ENCODE measurements at places on chromosomes 5 and 9. TPM values are rescaled to one million over a fixed set of nuclear protein-coding genes. Genes with fewer than 3 reads are reported as not detected.

The WNT8A gene
- total RNA-seq: not detected

The GRXCR2 gene
- not detected for total RNA-seq

The SH2D3C gene
- 15.0 TPM for total RNA-seq

The NFX1 gene
- total RNA-seq: 49.5 TPM

The IFNA21 gene
- not detected for total RNA-seq

The SUSD3 gene
- 3.5 TPM for total RNA-seq

The FCN2 gene
- total RNA-seq: 0.74 TPM

The MLANA gene
- total RNA-seq: not detected

The HAVCR2 gene
- total RNA-seq: 9.3 TPM

The THBS4 gene
- total RNA-seq: 24.2 TPM

The DOCK2 gene
- 14.3 TPM for total RNA-seq

GRCh38 chr9:88604836-88605511, 70.0 kb downstream of the NXNL2 start:
- no peak for DNase-seq

DNA sequence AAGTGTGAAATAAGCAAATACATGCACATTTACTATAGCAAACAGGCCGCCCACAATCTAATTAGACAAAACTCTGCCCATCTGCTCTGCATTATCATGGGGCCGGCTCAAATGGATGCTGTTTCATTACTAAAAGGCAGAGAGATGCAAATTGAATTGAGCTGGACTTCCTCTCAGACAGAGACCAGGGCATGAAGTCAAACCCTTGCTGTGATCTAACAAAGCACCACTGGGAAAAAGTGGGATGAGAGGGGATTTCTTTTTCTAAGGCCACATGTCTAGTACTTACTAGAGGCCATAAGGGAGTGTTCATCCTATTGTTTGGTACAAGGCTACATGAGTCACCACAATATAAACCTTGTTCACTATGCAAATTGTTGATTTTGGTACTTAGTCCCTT, 614.7 kb downstream of the ISL1 start:
- no peak for DNase-seq

GRCh38 chr5:172905346-172906140, 53.7 kb upstream of the RPL26L1 start:
- peak; percentile 82 for DNase-seq

DNA sequence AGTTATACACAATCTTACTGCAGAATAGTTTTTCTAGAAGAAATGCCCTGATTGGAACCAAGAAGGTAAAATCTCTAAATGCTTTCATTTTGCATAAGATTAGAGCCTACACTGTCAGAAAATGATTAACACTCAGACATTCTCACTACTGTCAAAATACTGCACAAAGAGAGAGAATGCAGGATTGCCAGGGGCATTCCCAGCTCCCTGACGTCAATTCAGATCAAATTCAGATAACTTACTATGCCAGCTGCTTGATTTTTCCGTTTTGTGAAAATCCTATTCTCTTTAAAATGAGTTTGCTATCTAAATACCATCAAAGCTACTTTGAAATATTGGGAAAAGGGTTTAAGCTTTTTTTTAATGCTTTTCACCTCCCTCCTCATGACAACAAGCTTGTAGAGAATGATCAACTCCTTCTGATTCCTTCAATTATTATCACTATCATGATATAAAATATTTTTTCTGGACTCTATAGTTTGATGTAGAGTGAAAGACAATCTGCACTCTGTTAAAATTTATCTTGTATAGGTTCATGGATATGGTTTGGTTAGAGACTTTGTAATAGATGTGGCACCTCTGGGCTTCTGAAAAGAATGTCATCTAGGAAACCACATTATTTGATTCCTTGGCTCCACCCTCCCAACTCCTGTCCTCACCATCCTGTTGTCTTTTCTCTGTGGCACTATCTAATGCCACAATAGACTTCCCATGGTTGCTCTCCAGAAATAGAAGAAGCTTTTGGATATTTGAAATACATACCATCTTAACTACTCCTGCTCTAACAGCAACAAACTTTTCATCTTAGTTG, 407.7 kb downstream of the PDE4D start:
- no peak for DNase-seq

DNA sequence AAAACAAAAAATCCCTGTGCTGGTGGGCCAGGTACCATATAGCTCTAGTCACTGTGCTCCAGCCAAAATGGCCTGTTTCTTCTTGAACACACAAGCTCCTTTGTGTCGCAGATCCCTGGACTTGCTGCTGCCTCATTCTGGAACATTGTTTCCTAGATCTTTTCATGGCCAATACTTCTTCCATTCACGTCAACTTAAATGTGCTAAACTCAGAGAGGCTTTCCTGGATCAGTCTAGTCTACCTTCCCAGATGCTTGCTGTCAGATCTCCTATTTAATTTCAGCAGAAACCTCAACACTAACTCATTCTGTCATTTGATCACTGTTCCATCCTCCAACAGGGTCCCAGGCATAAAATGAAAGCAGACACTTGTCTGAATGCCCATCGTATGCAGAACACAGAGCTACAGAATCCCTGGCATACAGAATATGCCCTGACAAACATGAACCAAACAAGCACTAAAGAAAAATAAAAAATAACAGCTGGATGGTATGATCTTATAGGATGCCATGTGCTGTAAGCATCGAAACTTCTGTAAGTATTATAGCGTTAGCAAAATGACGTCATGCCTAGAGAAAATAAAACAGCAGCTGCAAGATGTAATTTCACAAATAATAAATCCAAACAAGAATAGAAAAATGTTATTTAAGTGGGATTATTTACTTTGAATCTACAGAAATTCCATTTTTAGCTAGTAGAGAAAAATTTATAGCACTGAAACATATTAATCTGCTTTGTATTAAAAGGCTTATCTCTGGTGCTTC, 403.7 kb upstream of the DAP start:
- no peak for DNase-seq

- DNase-seq: no peak
These were observed 30.4 kb downstream of the FEM1C start for GRCh38 chr5:115514220-115514619.

DNA sequence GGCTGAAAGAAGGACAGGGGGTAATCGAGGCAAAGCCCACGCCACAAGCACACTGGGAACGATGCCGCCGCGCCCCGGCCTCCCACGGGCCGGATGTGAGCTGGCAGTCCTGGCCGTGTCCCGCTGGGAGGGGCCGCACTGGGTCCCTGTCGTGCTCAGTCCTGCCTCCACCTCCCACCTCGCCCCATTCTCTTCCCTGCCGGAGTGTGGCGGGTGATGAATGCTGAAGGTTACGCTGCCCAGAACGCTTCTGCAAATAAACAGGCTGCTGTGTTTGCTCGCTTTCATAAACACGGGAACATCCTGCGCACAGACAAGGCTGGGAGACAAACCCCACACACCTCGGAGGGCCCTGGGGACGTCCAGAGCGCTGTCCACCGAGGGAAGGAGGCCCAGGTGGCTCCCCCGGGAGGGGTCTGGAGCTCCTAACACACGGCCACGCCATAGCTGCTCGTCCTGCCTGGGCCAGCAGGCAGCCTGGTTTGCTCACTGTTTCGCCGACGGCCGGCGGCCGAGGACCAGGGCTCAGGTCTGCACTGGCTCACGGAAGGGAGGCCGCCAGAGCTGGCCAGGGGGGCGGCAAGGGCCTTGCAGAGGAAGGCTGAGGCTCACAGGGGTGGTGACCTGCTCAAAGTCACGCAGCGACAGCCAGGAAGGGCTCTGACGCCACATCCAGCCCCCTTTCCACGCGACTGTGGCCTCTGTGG, 2.3 kb downstream of the DNLZ start:
- no peak for DNase-seq

DNA sequence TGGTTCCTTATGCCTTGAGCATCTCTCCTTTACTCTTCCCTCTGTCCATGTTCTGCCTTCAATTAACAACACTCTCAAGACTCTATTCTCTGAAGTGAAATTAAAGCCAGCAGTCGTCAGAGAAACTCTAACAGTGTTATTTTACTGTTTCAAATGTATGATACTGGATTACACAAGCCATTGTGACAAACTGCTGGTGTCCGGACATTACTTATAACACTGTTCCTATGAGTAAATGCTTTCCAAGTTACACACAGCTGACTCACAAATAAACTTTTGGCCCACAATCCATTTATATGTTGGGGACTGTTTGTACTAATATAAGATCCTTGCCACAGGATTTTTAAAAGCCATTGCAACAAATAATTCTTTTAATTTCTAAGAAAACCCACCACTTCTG, 63.2 kb upstream of the GHR start:
- no peak for DNase-seq

DNA sequence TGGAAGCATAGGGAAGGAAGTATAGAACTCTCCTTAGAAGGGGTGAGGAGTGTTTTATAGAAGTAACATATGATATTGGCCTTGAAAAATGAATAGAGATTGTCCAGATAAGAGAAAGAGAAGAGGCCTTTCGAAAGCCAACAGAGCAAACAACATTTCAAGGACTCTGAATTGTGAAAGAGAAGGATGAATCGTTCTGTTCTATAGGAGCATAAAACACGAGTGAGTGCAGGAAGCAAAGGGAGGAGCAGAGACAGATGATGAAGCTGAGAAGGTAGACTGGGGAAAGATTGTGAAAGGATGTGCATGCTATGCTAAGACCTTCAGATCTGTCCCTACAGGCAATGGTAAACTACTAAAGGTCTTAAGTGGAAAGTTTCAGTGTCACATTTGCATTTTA, 271.0 kb downstream of the TMEM161B start:
- DNase-seq: no peak

DNA sequence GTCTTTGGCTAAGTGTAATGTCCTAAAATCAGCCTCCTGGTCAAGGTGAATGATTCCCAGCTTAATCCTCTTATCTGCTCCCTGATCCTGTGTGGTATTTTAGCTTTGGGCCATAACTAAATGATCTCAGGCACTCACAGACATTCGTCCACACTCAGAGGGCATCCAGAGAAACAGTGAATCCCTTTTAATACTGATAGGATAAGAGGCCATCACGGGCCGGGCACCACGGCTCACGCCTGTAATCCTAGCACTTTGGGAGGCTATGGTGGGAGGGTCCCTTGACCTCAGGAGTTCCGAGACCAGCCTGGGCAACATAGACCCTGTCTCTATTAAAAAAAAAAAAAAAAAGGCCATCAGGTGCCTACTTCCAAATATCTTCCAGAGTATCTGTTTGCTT, 6.3 kb downstream of the PDCL start:
- DNase-seq: no peak

DNA sequence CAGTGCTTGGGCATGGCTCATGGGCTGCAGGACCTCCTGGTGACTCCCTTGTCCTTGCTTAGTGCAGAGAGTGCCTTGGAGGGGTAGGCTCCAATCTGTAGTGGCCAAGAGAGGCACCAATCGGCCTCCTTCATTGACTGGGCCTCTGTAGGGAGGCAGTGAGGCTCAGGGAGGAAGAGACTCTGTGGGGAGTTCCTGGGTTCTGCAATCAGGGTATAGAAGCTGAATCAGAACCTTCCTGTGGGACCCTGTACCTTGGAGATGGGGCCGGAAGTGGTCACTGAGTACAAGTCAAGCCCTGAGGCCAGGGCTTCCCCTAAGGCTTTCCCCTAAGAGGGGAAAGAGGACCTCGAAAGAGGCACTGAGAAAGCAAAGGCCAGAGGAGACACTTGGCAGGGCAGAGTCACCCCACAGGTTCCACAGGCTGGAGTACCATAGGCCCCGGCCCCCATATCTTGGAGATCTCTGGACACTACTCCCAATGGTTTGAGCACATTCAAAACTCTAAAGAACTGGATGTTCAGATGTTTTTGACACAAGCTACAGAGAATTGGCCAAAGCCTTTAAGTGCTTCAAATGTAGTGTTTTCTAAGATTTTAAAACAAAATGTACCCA, 190.5 kb downstream of the HSPA4 start:
- DNase-seq: no peak

DNA sequence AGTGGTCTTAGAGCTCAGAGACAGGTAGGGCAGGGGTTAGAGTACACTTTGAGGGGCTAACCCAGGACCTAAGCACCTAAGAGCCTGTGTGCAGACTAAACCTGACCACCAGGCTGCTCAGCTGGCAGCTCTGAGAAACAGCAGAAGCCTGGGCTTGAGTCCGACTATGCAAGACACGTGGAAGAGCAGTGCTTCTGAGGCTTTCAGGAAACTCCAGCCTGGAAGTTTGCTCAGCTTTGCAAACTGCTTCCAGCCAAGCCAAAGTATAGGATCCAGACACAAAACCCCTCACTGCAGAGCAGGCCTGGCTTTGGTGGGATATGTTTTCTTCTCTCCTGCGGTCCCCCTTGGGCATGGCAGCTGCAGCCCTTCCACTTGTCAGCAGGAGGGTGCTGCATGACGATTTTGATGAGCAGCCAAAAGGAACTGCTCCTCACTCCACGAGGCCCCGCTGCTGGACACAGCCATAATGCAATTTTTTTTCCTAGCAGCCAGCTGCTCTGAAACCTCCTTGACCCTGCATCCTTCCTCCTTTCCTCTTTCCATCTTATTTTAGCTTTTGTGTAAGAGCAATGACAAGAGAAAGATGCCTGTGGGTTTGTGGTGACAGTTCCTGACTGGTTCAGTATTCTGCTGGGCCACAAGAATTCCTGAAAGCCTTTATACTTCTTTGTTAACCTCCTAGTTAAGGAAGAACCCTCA, 123.1 kb downstream of the LIFR start:
- DNase-seq: no peak

DNA sequence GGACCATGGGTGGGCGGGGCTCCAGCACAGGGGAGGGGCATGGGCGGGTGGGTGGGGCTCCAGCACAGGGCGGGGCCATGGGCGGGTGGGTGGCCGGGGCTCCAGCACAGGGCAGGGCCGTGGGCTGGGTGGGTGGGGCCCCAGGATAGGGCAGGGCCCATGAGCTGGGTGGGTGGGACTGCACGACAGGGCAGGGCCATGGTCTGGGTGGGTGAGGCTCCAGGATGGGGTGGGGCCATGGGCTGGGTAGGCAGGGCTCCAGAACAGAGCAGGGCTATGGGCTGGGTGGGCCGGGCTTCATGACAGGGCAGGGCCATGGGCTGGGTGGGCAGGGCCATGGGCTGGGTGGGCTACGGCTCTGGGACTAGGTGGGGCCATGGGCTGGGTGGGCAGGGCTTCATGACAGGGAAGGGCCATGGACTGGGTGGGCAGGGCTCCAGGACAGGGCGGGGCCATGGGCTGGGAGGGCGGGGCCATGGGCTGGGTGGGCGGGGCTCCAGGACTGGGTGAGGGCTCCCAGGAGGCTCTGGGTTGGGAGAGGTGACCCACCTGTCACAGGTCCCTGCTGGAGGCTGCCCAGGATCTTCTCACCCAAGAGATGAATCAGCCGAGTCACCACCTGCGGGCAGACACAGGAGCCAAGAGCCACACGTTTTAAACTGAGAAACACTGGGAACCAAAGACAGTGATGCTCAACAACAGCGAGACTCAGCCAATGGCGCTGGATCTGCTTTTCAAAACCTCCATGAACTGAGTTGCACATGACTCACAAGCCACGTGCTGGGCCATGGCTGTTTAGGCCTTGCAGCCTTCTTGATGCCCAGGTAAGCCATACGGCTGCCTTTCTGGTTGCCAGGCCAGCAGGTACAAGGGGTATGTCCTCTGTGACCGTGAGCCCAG, 33.6 kb upstream of the NSMF start:
- no peak for DNase-seq

- no peak for DNase-seq
These were observed 13.2 kb downstream of the PTGS1 start for GRCh38 chr9:122383992-122384461.

- no peak for DNase-seq
These were observed 37.4 kb downstream of the CSNK1G3 start for GRCh38 chr5:123549256-123549904.

All from dorsolateral prefrontal cortex (tissue), 122 donors.